Left lung (tissue), 14 donors: ENCODE measurements at places on chromosomes 16 and 17. TPM values are rescaled to one million over a fixed set of nuclear protein-coding genes. Genes with fewer than 3 reads are reported as not detected.
A peak's percentile ranks its signal among the peaks of the same experiment; 100 is the strongest.

GRCh38 chr16:85369741-85370528, 243.2 kb upstream of the GSE1 start:
- peak; percentile 59 for DNase-seq

DNA sequence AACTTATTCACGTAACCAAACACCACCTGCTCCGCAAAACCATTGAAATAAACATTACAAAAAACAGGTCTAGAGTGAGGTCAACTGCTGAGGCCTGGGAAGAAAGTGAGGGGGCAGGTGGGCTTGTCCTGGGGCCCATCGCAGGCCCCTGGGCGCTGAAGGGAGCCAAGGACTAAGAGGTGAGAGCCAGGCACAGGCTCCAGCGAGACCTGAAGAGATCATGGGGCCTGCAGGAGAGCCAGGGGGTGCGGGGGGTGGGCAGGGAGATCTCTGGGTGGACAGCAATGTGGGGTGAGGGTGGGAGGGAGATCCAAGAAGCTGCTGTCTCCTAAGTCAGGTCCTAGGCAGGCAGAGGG, 7.9 kb downstream of the ARHGAP27 start:
- DNase-seq = no peak

- no peak for DNase-seq
Observed at GRCh38 chr16:73891129-73891542, 405.5 kb upstream of the PSMD7 start.

DNA sequence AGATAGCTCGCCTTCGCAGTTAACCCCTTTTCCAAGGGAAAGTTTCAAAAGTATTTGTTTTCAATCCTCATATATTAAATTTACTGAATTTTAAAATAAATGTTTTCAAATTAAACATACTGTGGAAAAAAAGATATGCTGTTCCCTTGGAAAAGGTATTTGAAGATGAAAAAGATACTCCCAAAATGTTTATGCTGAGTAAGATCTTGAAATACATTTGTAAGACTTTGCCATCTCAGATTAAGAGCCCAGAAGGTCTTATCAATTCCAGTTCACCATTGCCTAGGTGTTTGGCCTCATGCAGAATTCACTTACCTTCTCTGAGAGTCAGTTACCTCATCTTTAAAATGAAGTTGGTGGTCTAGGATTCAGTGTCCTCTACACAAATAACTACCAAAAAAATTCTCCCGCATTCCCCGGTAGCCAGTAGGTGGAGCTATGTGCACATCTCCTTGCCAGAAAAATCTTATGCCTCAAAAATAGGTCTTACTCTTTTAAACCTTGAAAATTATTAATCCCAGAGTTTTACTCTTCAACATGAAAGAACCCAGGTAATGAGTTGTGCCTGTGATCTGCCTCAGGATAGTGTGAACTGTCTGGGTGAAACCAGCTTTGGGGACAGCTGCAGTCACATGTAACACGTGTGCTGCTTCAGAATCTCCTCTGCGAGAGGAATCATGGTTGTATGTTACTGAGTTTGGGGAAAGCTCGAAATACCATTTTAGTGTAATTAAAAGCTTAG, 178.3 kb downstream of the MRTFB start:
- DNase-seq = peak; percentile 44

The DNASE1L2 gene
- 1.7 TPM for polyA plus RNA-seq

The PRAC1 gene
- not detected for polyA plus RNA-seq
